GM06990 (cell line): ENCODE measurements at places on chromosomes 2 and 18.

DNA sequence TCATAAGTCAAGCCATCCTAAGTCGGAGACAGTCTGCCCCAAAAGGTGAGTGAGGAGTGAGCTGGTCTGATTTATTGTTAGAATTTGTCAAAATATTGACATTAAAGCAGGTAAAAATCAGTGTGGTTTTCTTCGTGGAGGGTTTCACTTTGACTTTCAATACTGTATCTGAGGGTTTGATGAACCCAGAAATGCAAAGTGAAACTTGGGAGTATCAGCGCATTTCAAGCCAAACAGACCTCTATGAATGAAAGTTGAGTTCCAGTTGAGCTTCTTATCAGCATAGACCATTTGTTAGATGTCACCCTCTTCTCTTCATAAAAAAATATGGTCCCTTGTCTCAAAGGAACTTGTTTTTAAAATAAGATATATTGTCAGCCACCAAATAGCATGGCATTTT lies 21.7 kb upstream of the CXCR4 start:
- peak; percentile 48 for DNase-seq

DNA sequence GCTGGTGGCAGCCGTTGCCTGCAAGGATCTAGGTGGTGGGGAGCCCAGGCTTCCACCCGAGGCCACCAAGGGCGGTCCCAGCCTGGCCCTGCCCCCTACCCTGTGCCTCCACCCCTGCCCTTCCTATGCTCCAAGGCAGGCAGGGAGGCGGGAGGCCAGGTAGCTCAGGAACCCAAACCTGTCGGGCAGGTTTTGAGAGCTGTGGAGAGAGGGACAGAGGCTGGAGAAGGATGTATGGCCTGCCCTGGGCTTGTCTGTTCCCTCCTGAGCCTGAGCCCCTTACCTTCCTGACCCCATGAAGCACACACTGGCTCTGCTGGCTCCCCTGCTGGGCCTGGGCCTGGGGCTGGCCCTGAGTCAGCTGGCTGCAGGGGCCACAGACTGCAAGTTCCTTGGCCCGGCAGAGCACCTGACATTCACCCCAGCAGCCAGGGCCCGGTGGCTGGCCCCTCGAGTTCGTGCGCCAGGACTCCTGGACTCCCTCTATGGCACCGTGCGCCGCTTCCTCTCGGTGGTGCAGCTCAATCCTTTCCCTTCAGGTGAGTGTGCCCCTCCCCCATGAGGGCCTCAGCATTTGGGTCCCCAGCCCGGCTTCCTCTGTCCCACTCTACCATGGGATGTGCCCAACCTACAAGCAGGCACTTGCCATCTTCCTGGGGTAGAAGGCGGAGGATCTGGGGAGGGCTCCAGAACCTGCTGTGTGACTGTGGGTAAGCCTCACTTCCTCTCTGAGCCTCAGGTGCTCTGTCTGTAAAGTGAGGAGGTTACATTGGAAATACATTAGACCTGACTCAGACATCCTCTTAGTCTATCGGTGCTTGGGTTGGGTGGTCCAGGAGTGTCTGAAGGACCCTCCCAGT lies at the start of gene PROM2:
Gene PROM2, plus strand, starts transcription at position 159 of the 860 bp plus-strand sequence. Its CDS starts 137 bp downstream, at position 296.
- DNase-seq: no peak

GRCh38 chr2:206079699-206080465 lies 6.1 kb downstream of the INO80D start:
- no peak for DNase-seq

- DNase-seq: no peak
Measured at GRCh38 chr18:23526501-23527063, 23.3 kb downstream of the RMC1 start.

DNA sequence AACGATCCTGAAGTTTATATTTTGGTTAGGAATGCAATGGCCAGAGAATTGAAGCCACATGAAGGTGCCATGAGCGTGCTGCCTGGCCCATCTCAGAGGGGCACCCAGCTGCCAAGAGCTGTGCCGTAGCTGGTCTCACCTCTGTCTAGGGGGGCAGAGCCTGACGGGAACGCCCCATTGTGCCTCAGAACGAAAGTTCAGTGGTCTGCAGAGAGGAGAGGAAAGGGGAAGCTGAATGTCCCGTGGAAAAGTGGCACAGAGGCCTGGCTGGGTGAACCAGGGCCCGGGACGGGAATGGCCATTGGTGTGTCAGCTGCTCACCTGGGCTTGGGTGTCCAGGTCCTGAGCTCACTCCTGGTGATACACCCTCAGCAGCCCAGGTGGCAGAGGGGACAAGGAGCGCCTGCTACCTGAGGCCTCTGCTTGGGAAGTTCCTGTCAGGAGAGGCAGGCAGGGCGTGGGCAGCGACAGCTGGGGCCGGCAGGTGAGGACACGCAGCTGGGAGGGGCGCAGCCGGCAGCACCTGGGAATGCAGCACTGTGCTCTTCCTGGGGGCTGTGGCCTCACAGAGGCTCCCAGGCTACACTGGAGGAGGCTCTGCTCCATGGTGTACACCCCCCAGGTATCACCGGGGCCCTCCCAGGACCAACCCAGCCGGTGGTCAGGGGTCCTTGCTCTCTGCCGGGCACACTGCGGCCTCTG lies 67.3 kb downstream of the PARD6G start:
- DNase-seq: no peak

DNA sequence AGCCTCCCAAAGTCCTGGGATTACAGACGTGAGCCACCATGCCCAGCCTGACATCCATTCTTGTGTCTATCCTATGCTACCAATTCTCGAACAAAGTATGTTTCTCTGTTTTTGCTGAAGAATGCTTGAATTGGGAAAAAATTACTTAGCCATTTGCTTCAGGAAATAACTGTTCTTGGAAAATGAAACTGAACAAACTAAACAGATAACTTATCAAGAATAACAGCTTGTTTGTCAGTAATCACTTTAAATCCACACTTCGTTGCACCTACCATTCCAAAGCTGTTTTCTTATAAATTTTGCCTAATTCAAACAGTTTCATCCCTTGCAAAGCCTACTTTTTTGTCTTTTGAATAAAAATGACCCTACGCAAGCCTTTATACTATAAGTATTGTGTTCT lies 672.9 kb downstream of the SUCLG1 start:
- DNase-seq: no peak

DNA sequence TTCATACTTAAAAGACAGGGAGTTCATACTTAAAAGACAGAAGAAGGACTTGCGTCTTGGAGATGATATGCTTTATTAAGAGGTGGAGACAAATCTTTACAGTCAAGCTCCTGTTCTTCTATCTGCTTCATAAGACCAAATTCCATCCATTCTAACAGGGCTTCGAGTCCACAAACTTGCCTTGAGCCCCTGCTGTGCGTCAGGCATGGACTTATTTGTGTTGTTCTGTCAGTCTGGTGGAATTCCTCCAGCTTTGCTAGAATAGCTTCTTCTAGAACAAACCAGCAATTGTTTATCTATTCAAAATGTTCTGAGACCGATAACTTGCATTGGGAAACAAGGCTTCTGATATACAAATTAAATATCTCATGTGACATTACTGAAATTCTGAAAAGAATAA lies 73.9 kb upstream of the SOX11 start:
- DNase-seq: no peak

- no peak for DNase-seq
Measured at GRCh38 chr2:28726177-28726576, 25.5 kb upstream of the PPP1CB start.

DNA sequence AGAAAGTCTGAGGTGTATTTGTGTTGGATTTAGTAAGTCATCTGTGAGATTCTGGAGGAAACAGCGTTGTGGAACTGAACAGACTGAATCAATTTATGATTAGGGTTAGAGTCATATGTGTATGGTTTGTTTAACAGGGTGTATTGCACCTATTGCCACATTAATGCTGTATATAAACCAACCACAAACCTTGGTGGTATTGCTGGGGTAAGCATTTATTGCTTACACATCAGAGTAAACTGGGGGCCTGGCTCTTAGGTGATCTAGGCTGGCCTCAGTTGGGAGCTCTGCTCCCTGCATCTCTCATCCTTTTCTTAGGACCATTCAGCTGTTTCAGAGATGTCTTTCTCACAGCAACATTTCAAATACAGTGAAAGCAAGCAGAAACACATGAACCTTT lies 59.7 kb upstream of the GRB14 start:
- DNase-seq: no peak

DNA sequence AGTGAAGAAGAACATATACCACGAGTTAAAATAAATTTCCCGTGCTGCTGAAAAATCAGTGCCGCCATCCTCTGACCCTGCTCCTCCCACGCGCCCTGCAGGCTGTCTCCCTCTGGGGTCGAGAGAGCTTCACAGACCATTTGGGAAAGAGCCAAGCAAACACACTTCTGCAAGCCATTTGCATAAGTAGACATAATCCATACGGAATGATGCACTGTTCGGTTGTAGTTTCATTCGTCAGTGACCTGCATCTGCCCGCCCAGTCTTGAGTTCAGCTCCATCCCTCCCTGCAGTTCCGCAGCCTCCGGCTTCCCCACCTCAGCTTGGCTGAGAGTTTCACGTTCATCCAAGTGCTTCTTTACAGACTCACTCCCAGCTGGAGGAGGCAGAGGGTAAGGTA lies 69.6 kb downstream of the TRAPPC12 start:
- no peak for DNase-seq

- DNase-seq: no peak
Measured at GRCh38 chr2:213703406-213704098, 419.3 kb downstream of the SPAG16 start.

DNA sequence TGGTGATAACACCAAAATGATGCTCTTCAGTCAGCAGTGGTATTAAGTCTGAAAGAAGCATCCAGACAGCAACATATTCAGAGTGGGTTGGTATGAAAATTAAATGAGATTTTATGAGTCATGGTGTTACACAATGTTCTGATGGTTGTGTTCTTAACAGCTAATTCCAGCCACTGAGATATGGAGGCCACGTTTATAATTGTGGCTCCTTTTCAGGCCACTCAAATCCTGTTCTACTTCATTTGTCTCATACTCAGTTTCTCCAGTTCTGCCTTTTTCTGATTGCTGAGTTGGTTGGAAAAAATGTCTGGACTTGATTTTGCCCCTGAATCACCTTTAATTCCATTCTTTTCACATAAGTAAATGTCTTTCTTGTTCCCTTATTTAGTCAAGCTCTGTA lies 162.7 kb upstream of the COL3A1 start:
- no peak for DNase-seq

DNA sequence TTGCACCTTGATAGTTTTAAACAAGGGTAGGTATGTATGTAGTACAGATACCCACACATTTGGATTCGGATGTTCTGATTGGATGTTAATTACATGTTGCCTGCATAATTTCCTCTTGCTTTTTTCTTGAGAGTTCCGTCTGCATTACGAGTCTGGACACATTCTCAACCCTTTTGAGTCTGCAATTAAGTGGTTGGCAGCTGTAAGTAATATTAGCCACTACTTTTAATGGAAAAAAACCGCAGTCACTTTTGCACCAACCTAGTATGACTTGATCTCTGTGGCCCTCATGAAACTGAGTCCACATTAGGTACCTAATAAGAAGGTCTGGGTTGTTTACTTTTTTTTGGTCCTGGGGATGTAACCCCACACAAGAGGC lies 217.3 kb downstream of the VAPA start:
- DNase-seq: no peak

- no peak for DNase-seq
Measured at GRCh38 chr18:79599441-79599931, 80.1 kb upstream of the CTDP1 start.

DNA sequence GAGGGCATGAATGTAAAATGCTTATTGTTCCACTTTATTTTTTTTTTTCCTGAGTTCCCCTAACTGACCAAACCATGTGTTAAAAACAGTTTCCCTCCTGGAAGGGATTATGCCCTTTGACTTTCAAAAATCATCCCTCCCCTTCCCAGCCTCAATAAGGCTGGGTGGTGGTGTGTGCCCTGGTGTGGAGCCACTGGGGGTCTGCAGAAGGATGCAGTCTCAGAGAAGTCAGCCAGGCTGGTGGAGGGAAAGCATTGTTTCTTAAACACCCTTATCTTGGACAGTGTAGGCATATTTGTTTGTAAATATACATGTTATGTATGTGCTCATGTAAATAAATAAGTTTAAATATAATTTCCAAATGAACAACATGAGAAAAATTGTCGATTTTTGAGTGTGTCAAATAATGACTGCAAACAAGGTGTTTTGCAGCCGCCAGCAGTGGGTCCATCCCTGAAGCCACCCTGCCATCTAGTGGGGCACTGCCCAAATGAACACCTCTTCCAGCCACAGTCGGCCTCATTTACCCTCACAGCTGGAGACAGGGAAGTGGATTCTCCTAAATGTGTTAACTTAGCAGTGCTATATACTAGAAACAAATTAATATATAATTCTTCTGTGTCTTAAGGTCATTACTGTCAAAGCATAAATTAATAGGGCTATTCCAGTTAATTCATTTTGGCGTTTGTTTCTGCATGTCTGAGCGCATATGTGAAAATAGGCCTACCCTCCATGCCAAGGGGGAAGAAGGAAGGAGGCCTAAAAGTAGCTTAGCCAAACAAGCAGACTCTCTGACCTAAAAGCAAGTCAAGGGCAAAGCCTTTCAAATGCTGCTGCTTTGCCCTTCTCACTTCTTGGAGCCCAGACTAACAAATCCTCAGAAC lies 209.6 kb upstream of the PIK3C3 start:
- DNase-seq: no peak

GRCh38 chr18:25223899-25224886 lies 127.8 kb downstream of the ZNF521 start:
- no peak for DNase-seq

DNA sequence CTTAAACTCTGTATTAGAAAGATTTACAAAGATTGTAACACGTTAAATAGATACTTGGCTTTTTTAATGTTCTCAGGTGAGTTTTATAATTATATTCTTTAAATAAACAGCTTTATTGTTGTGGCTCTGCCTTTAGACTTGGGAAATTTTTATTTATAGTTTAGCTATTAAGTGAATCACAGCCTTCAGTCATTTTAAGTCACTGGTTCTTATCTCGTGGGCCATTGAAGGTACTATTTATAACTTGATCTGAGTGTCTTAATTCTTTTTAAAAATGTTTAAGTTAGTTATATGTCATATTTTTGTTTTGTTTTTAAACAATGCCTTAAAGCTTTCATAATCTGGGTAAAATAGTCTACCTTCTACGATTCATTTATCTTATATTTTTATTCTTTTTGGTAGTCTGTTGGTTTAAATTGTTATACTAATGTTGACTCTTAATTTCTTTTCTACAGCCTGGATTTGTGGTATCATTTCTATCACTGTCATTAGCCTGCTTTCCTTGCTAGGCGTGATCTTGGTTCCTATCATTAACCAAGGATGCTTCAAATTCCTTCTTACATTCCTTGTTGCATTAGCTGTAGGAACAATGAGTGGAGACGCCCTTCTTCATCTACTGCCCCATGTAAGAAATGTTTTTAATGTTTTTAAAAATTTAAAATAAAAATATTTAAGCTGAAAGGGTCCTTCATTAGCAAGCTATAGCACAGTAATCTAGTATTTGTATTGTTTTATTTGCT lies 49.3 kb downstream of the SLC39A10 start:
- no peak for DNase-seq

DNA sequence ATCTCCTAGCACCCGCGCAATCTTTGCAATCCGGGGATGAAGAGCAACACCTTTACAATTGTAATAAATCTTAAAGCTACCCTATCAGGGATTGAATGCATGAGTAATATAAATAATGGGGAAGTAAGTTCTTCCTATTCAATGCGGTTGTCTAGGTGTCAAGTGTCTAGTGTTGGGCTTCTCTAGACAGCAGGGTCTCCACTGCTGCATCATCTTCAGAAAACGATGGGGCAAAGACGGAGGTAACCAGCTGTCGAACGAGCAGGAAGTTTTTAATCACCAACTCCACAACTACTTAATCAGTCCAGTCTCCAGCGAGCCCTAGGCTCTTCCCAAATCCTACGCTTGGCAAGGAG lies 573 bp downstream of the STAM2 start:
- DNase-seq: no peak

GRCh38 chr2:20594048-20594750 lies 56.7 kb downstream of the HS1BP3 start:
- no peak for DNase-seq

- DNase-seq: peak; percentile 69
Measured at GRCh38 chr18:4755848-4756247, 300.7 kb upstream of the DLGAP1 start.
